ENCODE measurements at places on chromosomes 11 and 22.

GRCh38 chr11:11555208-11555607 lies 66.6 kb downstream of the GALNT18 start:
- H3K4me3 ChIP-seq = no peak overlapping the region
- H3K4me1 ChIP-seq = no peaks in the 10 kb centered on the region
- no peaks in the 10 kb centered on the region for H3K36me3 ChIP-seq
- DNase-seq = no peak
- H3K27me3 ChIP-seq = no peaks in the 10 kb centered on the region

- H3K36me3 ChIP-seq = no peaks in the 10 kb centered on the region
- H3K4me1 ChIP-seq = no peaks in the 10 kb centered on the region
- DNase-seq = no peak
- peaks cover 7% of the 10 kb centered on the region for H3K27me3 ChIP-seq
These were observed 637.2 kb downstream of the ETS1 start for GRCh38 chr11:127950162-127950561.

GRCh38 chr22:23815541-23816155 lies 23.2 kb downstream of the DERL3 start:
- no peaks in the 10 kb centered on the region for H3K27me3 ChIP-seq
- peaks cover 50% of the 10 kb centered on the region for H3K4me1 ChIP-seq
- no peak overlapping the region for H3K4me3 ChIP-seq
- H3K27ac ChIP-seq = no peak overlapping the region

GRCh38 chr11:2393111-2393868 lies 7.3 kb upstream of the TSSC4 start:
- peaks cover 30% of the 10 kb centered on the region for H3K36me3 ChIP-seq
- DNase-seq = no peak
- H3K27ac ChIP-seq = peak overlapping the region; percentile 50

- H3K36me3 ChIP-seq = peaks cover 16% of the 10 kb centered on the region
- no peaks in the 10 kb centered on the region for H3K27me3 ChIP-seq
- H3K27ac ChIP-seq = no peak overlapping the region
- H3K4me3 ChIP-seq = no peak overlapping the region
- DNase-seq = no peak
These were observed 4.3 kb downstream of the PPM1F start for GRCh38 chr22:21948390-21948789.

DNA sequence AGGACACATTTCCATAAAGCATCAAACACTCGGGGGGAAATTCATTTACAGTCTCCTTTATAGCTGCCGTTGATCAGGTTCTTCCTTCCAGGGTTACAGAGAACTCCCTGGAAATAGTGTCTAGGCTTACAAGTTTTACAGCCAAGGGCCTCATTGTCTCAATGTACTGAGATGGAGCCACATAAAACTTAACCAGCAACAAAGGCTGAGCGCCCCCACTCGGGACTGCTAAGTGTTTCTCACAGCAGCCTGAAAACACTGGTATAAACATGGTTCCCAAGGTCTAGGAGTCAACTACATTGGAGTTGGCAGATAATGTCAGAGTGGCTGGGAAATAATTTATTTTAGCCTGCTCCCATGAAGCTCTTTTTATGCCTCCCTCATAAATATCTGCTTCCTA lies 686.2 kb downstream of the OPCML start:
- no peaks in the 10 kb centered on the region for H3K27me3 ChIP-seq
- DNase-seq = no peak
- no peaks in the 10 kb centered on the region for H3K36me3 ChIP-seq
- no peak overlapping the region for H3K27ac ChIP-seq

GRCh38 chr22:20456064-20456721 lies 18.6 kb upstream of the SCARF2 start:
- DNase-seq = peak; percentile 60
- H3K36me3 ChIP-seq = peaks cover 44% of the 10 kb centered on the region
- peaks cover 20% of the 10 kb centered on the region for H3K4me1 ChIP-seq
- H3K4me3 ChIP-seq = no peak overlapping the region
- no peak overlapping the region for H3K27ac ChIP-seq

DNA sequence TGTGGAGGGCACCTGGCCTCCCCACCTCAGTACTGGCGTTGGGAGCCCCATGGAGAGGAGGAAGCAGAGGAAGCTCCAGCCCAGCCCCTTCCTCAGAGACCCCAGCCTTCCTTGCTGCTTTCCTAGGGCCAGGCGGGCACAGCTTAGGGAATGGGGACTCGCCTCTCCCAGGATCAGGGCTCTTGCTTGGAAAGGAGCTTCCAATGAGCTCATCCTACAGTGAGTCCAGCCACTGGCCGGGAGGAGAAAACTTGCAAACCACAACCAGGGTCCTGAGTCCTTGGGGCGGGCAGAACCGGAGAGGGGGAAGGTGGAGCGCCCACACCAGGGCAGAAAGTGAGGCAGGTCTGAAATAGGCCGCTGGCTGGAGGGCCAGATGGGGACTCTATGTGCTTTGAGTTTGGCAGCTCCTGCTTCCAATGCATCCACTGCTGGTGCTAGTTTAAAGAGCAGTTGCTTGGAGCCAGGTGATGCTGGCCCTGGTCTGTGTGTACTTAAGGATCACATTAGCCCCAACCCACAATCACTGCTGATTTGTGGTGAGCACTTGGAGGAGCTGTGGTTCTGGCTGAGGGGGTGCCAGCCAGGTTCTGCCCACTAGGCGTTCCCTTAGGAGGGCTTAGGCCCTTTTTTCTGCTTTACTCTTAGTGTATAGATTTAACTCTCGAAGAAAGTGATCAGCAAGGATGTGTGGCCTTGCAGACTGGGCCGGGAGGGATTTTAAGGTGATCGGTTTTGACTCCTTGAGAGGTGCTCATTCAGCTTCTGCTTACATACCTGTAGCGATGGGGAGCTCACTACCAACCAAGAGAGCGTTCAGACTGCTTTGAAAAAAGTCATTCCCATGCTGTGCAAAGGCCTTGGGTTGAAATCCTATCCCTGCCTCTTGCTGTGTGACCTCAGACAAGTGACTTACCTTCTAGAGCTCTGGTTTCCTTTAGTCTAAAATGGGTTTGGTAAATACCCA lies 81.9 kb downstream of the TP53I11 start:
- no peak overlapping the region for H3K27ac ChIP-seq
- H3K36me3 ChIP-seq = no peaks in the 10 kb centered on the region
- H3K4me3 ChIP-seq = no peak overlapping the region
- DNase-seq = no peak

DNA sequence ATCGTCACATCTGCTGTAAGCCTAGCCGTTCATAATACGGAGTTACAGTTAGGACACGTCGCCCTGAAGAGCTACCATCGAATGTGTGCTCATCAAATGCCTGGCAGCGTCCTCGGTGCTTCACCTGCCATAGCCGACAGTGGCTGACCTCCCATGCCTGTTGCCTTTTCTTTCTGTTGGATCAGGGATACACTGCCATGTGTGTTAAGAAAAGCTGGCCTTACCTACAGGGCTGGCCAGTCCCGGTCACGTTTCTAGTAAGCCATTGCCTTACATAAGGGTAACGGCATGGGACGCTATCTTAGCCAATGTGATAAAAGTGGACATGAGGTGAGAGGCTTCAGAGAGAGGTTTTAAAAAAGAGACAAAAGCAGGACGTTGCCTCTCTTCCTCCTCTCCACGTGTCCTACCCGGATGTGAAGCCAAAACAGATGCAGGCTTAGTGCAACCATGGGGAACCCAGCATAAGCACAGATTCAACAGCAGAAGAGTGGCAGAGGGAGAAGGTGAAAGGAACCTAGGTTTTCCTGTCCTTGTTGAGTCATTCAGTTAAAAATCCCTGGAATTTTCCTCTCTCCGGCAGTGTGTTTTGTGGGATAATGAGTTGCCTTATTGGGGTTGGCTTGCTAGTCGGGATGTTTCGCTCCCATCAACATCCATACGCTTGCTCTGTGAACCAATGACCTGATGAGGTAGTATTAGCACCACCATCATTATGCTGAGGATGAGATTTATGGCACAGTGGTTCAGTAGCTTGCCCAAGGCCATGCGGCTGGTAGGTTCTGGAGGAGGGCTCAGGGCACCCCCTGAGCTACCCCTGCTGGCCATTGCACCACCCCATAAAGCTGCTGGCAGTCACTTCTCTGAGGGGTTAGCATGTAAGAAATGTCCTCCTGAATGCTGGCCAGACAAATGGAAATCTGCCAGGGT lies 67.4 kb upstream of the B3GAT1 start:
- no peak overlapping the region for H3K27ac ChIP-seq
- H3K27me3 ChIP-seq = peaks cover 11% of the 10 kb centered on the region
- no peaks in the 10 kb centered on the region for H3K36me3 ChIP-seq
- H3K4me3 ChIP-seq = no peak overlapping the region
- no peaks in the 10 kb centered on the region for H3K4me1 ChIP-seq
- DNase-seq = no peak

GRCh38 chr11:82315093-82315492 lies 418.6 kb downstream of the FAM181B start:
- no peak overlapping the region for H3K27ac ChIP-seq
- no peaks in the 10 kb centered on the region for H3K4me1 ChIP-seq
- H3K27me3 ChIP-seq = no peaks in the 10 kb centered on the region

- H3K4me3 ChIP-seq = no peak overlapping the region
- no peak for DNase-seq
- H3K4me1 ChIP-seq = no peaks in the 10 kb centered on the region
- H3K36me3 ChIP-seq = no peaks in the 10 kb centered on the region
- no peak overlapping the region for H3K27ac ChIP-seq
These were observed 122.0 kb downstream of the MPPED1 start for GRCh38 chr22:43533656-43534428.

All from activated B cell treated with CpG ODN at 0.5 μM for 24 hours (primary cell).